ENCODE measurements at places on chromosomes 16 and 17.

- DNase-seq = no peak
Observed at GRCh38 chr17:82915010-82915756, 75.4 kb upstream of the ZNF750 start.

- no peak for DNase-seq
Observed at GRCh38 chr16:81569361-81570034, 124.9 kb downstream of the CMIP start.

- DNase-seq = no peak
Observed at GRCh38 chr16:68257906-68258800, 6.2 kb upstream of the SLC7A6 start.

- no peak for DNase-seq
Observed at GRCh38 chr17:27665549-27665948, 34.6 kb downstream of the LGALS9 start.

- no peak for DNase-seq
Observed at GRCh38 chr16:30005341-30006094, 5.3 kb downstream of the DOC2A start.

DNA sequence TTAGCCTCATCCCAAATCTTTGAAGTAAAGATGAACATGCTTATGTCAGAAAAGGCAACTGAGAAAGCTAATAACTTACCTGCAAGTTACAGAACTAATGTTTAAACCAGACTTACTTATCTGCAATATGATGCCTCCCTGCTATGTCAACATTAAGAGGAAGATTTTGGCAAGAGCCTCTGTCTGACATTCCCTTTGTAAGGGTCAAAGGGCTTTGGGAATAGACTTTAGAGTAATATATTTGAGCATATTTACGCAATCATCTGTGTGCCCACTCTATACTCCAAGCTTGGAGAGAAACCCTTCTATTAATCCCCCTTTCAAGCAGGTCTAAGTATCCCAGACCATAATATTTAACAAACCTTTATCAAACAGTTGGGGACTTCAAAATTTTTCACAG, 389.4 kb downstream of the NPIPA8 start:
- no peak for DNase-seq

GRCh38 chr16:66274335-66275110, 92.0 kb upstream of the CDH5 start:
- no peak for DNase-seq

- DNase-seq = no peak
Observed at GRCh38 chr17:1183171-1183873, 3.5 kb upstream of the ABR start.

GRCh38 chr17:31902693-31903092, 1.2 kb upstream of the UTP6 start:
- DNase-seq = no peak

DNA sequence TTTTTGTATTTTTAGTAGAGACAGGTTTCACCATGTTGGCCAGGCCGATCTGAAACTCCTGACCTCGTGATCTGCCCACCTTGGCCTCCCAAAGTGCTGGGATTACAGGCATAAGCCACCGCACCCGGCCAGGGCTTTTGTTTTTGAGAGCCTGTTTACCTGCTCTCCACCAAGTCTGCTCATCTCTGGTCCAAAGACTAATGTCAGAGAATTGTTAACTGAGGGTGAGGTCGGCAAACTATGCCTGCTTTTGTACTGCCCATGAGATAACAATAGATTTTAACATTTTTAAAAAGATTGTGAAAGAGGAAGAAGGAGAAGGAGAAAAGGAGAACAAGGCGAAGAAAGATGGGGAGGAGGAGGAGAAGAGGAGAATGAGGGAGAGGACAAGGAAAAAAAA, 26.0 kb downstream of the TMEM238L start:
- no peak for DNase-seq

- no peak for DNase-seq
Observed at GRCh38 chr17:71023249-71024030, 854.1 kb downstream of the KCNJ2 start.

DNA sequence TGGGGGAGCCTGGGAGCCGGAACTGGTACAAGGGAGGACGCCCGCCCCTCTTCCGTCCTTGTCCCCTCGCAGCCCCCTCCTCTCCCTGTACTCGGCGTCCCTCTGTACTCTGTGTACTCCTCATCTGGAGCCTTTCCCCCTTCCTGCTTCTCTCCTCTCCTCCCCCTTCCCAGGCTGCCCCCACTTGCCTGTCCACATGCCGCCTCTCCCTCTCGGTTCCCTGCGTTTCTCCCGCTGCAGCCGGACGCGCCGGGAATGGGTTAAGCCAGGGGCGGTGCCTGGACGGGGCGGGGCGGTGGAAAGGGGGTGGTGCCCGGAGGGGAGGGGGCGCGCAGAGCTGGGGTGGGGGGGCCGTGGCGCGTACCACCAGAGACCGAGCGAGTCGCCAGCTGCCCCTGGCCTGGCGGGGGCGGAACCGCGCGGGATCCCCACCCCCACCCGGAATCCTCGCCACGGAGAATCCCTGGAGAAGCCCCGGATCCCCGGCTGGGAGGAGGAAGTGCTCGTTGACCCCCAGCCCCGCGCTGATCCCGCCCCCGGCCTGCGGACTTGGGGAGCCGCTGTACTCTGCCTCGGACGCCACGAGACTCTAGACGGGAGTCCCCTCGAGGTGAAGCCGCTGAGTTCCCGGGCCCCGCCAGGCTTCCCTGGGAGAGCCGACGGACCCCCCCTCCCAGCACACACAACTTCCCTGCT, 22.6 kb downstream of the GJD3 start:
- DNase-seq = no peak

- DNase-seq = no peak
Observed at GRCh38 chr17:42979511-42980273, at the start of gene PTGES3L. Gene PTGES3L (minus strand): TSS chr17:42980080. CDS start chr17:42980053, 27 bp downstream.

GRCh38 chr17:8707332-8708024, 37.2 kb downstream of the CCDC42 start:
- no peak for DNase-seq

Data from stimulated activated CD4-positive, alpha-beta T cell treated with anti-CD3 and anti-CD28 coated beads, TNF-alpha, amount 100 ng/mL, for 24 hours (primary cell).